ENCODE measurements at places on chromosomes 12 and 14.

- DNase-seq = no peak
Measured at GRCh38 chr12:61367281-61367785, 892.9 kb upstream of the USP15 start.

DNA sequence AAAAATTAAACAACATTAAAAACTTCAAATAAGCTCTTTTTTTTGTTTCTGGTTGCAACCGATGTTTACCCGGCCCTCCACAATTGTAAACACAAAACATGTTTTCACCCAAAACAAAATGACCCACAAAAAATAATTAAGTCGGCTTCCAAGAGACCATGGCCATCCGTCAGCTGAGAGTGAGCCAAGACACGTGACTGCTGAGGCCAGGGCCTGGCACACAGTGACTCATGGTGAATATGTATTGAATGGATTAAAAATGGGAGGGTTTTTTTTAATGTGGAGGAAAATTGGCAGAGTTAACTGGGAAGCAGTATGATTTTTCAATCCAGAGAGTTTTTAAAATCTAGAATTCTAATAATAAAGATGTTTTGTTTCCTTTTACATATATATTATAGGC, 13.8 kb upstream of the CPNE8 start:
- no peak for DNase-seq

DNA sequence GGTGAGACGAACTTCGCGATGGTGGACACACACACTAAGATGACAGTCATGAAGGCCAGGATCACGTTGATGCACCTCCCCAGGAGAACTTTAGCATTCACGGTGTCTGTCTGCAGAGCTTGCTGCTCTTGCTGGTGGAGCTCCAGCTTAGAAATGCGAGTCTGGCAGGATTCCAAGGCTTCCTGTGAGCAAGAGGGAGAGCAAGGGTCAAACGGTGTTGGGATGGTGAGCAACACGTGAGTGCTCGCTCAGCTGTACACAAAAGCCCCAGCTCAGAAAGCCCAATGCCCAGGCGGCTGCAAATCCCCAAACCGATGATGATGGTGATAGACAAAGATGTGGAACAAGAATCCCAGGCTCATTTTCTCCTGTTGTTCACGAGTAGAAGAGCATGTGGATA, 78.8 kb downstream of the TMCC3 start:
- peak; percentile 58 for DNase-seq

- no peak for DNase-seq
Measured at GRCh38 chr14:64778104-64778754, 74.0 kb downstream of the PLEKHG3 start.

- DNase-seq = no peak
Measured at GRCh38 chr12:132664206-132665148, 22.7 kb downstream of the POLE start.

DNA sequence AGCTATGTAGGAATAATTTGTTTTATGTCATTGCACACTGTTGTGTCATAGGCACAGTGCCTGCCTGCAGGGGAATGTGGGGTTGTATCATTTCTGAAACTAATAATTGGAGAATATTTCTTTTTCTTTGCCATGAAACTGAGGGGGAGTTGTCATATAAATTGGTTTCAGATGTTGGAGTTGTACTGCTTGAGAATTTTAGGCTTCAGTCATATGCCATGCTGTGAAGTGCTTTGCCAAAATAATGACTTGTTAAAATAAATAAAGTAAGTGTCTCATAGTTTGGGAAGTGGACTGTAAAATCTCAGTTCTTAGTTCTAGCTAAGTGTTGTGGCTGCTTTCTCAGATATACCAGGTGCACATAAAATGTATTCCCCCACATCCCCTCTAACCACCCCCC, 116.8 kb downstream of the DAAM1 start:
- peak; percentile 79 for DNase-seq

- no peak for DNase-seq
Measured at GRCh38 chr12:104896710-104897109, 61.4 kb downstream of the SLC41A2 start.

GRCh38 chr12:130881548-130881947, 9.7 kb downstream of the RAN start:
- no peak for DNase-seq

DNA sequence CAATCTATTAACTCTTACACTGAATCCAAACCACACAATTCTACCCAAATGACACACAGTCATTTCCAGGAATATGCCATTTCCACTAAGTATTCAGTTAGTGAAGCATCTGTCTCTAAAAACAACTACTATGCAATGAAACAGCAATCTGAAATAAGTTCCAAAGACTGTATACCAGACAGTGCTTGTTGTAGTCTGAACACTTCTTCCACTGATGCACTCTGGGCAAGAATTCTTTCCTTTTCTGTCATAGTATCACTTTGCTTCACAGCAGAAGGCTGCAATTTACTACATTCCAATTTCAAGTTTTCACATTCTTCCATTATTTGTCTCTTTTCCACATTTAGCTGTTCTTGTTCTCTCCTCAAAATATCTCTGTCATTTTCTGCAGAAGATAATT, 25.8 kb downstream of the TRIP11 start:
- DNase-seq = no peak

GRCh38 chr12:89863493-89863938, 154.9 kb upstream of the ATP2B1 start:
- DNase-seq = no peak

GRCh38 chr14:99159341-99160340, 112.4 kb downstream of the BCL11B start:
- DNase-seq = no peak

- no peak for DNase-seq
Measured at GRCh38 chr14:96057738-96058137, 18.6 kb downstream of the C14orf132 start.

DNA sequence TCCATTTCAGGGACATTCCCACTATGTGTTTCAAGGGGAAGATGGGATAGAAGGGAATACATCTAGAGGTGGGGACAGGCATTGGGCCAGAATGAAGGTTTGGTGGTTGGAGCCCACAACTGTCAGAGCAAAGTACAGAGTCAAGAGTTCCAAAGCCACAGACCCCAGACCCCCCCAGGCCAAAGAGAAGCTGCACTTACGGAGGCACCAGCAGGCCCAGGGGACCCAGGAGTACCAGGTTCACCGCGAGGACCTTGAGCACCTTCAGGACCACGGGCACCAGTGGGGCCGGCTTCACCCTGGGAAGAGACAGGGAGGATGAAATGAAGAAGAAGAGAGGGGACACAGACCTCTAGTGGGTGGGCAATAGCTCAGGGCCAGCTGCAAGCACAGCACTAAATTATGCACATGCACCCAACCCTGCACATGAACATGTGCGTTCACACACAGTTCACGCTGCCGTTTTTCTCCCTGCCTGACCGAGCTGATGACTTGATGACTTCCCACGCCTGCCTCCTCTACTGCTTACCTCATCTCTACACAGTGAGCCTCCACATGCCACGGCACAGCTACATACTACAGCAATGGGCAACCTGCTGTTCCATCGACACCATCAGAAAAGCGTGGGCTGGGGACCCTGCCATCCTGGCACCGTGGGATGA, 16.7 kb downstream of the COL2A1 start:
- DNase-seq = no peak

DNA sequence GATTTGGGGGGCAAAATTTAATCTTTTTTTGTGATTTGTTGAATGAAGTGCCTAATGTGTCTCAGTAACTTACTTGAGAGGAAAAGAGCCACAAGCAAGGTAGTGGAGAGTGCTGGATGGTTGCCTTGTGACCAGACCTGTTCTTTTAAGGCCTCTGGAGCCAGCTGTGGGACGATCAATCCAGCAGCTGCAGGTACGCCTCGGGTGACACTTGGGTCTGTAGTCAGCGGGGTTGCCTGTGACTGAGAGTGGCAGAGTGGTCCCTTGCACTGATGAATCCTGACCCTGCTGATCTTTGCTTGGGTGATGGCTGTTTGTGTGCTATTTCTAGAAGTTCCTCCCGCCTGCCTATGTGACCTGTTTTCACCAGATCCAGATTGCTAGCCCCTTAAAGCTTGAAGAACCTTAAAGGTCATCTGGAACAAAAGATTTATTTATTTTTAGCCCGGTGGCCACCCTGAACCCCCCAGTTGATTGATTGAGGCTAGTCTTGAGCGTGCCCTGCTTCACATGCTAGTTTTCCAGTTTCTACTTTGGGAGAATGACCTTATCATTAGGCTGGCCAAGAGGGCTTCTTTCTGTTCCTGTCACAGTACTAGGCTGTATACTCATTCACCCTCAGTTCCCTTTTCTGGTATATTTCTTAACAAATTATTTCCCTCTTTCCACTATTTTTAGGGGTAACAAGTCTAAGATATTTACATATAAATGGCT, 23.2 kb downstream of the PRKCH start:
- DNase-seq = no peak
